ENCODE measurements at places on chromosomes 6 and 20. TPM values are rescaled to one million over a fixed set of nuclear protein-coding genes. Genes with fewer than 3 reads are reported as not detected.

The RAMACL gene
- 0.35 TPM for polyA plus RNA-seq

- H3K4me3 ChIP-seq, result no peak overlapping the region
- no peaks in the 10 kb centered on the region for H3K4me1 ChIP-seq
- no peaks in the 10 kb centered on the region for H3K36me3 ChIP-seq
- DNase-seq, result peak; percentile 51
- H3K27ac ChIP-seq, result no peak overlapping the region
These were observed 12.4 kb upstream of the CSNK2A1 start for GRCh38 chr20:555976-556385.

- no peaks in the 10 kb centered on the region for H3K36me3 ChIP-seq
- DNase-seq, result no peak
- H3K4me3 ChIP-seq, result no peak overlapping the region
- H3K27ac ChIP-seq, result no peak overlapping the region
- H3K4me1 ChIP-seq, result no peaks in the 10 kb centered on the region
- H3K27me3 ChIP-seq, result no peaks in the 10 kb centered on the region
These were observed 29.8 kb downstream of the SLC13A3 start for GRCh38 chr20:46621492-46621891.

The C6orf52 gene
- 0.71 TPM for polyA plus RNA-seq

GRCh38 chr6:3867641-3868502, 18.7 kb downstream of the FAM50B start:
- H3K27ac ChIP-seq, result no peak overlapping the region
- peaks cover 23% of the 10 kb centered on the region for H3K4me1 ChIP-seq
- no peaks in the 10 kb centered on the region for H3K36me3 ChIP-seq
- peak; percentile 2 for DNase-seq
- H3K4me3 ChIP-seq, result no peak overlapping the region

The OVOL2 gene
- 0.13 TPM for polyA plus RNA-seq

GRCh38 chr6:26032340-26033084, 54.7 kb upstream of the HFE start:
- peak; percentile 63 for DNase-seq
- H3K4me3 ChIP-seq, result peak overlapping the region; percentile 79
- H3K4me1 ChIP-seq, result peaks cover 9% of the 10 kb centered on the region
- peak overlapping the region; percentile 89 for H3K27ac ChIP-seq
- no peaks in the 10 kb centered on the region for H3K36me3 ChIP-seq

DNA sequence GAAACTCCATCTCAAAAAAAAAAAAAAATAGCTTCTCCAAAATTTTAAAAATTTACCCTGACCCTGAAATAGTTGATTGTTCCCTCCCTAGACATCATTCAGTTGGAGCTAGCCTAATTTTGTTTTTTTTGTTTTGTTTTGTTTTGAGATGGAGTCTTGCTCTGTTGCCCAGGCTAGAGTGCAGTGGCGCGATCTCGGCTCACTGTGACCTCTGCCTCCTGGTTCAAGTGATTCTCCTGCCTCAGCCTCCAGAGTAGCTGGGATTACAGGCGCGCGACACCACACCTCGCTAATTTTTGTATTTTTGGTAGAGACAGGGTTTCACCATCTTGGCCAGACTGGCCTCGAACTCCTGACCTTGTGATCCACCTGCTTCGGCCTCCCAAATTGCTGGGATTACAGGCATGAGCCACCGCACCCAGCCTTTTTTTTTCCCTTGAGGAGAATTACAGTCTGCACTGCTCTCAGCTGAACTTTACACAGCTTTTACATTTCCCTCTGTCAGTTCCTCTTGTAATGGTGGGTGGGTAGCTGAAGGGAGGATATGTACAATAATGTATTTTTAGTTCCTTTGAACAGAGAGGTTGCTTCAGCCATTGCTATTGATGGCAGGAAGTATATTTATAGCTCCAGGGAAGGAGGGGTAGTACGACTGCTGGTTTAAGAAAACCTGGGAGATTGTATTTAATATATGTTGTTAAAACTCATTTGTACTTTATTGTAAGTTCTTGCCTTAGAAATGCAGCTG, 27.7 kb downstream of the PTPRA start:
- no peak overlapping the region for H3K4me3 ChIP-seq
- H3K27me3 ChIP-seq, result no peaks in the 10 kb centered on the region
- DNase-seq, result no peak
- H3K4me1 ChIP-seq, result no peaks in the 10 kb centered on the region
- H3K27ac ChIP-seq, result no peak overlapping the region
- H3K36me3 ChIP-seq, result no peaks in the 10 kb centered on the region

DNA sequence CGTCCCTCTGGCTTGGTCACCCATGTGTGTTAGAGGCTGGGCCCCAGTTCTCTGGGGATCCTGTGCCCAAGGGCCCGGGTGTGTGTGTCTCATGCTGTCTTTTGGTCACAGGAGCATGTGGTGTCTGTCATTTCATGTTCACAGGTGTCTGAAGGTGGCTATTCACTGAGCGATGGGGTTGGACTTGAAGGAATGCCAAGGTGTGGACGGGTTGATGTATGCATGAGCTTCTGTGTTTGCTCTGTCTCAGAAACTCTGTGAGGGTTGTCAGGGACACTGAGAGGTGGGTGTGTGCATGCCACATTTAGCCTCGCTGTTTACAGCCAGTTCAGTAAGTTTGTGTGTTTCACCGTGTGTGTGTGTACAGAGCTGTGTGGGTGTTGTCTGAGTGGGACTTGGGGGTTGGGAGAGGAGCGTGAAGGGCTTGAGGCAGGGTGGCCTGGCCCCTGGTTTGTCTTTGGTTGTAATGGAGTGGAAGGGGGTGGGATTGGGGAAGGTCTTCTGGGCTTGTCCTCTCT, 1.2 kb downstream of the DDR1 start:
- peak overlapping the region; percentile 14 for H3K27ac ChIP-seq
- no peaks in the 10 kb centered on the region for H3K27me3 ChIP-seq
- no peaks in the 10 kb centered on the region for H3K36me3 ChIP-seq
- H3K4me1 ChIP-seq, result peaks cover 15% of the 10 kb centered on the region

The CST4 gene
- not detected for polyA plus RNA-seq

GRCh38 chr6:151131324-151132007, 108.3 kb upstream of the AKAP12 start:
- no peaks in the 10 kb centered on the region for H3K27me3 ChIP-seq
- no peak overlapping the region for H3K27ac ChIP-seq
- H3K36me3 ChIP-seq, result no peaks in the 10 kb centered on the region
- H3K4me1 ChIP-seq, result no peaks in the 10 kb centered on the region
- no peak overlapping the region for H3K4me3 ChIP-seq

DNA sequence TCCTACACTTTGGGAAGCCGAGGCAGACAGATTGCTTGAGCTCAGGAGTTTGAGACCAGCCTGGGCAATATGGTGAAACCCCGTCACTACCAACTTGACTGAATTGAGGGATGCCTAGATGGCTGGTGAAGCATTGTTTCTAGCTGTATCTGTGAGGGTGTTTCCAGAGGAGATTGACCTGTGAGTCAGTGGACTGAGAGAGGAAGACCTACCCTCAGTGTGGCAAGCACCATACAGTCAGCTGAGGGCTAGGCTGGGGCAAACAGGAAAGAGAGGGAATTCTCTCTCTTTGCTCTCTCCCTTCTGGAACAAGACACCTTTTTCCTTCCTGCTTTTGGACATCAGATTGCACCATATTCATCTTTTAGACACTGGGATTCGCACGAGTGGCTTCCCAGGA, 3.7 kb upstream of the ZUP1 start:
- H3K4me1 ChIP-seq, result peaks cover 3% of the 10 kb centered on the region
- DNase-seq, result no peak
- H3K4me3 ChIP-seq, result no peak overlapping the region
- H3K36me3 ChIP-seq, result no peaks in the 10 kb centered on the region
- no peak overlapping the region for H3K27ac ChIP-seq
- H3K27me3 ChIP-seq, result no peaks in the 10 kb centered on the region

DNA sequence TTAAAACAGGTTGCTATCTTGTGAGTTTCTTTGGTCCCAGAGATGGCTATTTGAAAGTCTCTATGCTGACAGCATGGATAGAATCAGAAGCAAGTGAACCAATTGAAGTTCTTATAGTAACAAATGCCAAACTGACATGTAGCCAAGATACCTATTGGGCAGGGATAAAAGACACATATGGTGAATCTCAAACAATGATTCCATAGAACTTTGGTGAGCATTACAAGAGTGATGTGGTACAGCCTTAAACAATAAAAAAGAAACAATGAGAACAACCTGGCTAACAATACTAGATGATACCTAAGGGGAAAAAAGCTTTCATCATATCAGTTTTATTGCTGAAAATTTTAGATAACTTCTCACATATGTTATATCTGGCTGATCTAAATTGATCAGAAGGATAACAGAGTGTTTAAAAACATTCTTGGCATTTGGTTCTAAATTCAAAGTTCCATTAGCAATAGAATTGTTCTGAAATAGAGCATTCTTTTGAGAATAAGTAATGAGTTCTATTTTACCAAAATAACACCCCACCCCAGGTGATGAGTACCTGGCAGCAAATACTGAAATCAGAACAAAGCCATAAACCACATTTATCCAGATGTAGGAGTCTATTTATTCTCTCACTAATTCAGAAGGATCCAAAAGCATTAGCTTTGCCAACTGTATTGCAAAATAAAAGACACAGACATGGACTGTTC, 5.8 kb upstream of the HMGCLL1 start:
- DNase-seq, result no peak
- no peak overlapping the region for H3K4me3 ChIP-seq
- H3K27ac ChIP-seq, result no peak overlapping the region
- no peaks in the 10 kb centered on the region for H3K4me1 ChIP-seq
- H3K27me3 ChIP-seq, result no peaks in the 10 kb centered on the region

The TFAP2D gene
- not detected for polyA plus RNA-seq

GRCh38 chr20:33567949-33568348, 78.1 kb downstream of the CBFA2T2 start:
- H3K4me3 ChIP-seq, result no peak overlapping the region
- peaks cover 4% of the 10 kb centered on the region for H3K4me1 ChIP-seq
- H3K27me3 ChIP-seq, result no peaks in the 10 kb centered on the region
- H3K27ac ChIP-seq, result no peak overlapping the region
- DNase-seq, result no peak

DNA sequence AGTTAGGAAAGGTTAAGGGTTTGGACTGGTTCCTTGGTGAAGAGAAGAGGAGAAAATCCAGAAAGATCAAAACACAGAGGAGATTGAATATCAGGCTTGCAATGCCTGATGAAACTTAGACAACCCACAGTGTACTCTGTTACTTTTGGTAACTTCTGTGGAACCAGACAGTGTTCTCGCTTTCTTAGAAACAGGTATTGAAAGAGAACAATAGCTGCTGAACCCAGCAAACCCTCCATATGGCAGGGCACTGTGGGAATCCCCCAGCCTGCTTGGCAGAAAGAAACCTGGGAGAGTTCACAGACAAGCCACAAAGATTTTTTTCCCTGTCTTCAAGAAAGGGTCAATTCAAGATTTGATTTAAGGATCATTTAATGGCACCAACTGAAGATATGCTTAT, 342.8 kb downstream of the FOXA2 start:
- no peaks in the 10 kb centered on the region for H3K36me3 ChIP-seq
- no peaks in the 10 kb centered on the region for H3K4me1 ChIP-seq
- H3K4me3 ChIP-seq, result no peak overlapping the region
- DNase-seq, result no peak
- H3K27ac ChIP-seq, result no peak overlapping the region
- no peaks in the 10 kb centered on the region for H3K27me3 ChIP-seq

The GSTA2 gene
- polyA plus RNA-seq, result 110 TPM

DNA sequence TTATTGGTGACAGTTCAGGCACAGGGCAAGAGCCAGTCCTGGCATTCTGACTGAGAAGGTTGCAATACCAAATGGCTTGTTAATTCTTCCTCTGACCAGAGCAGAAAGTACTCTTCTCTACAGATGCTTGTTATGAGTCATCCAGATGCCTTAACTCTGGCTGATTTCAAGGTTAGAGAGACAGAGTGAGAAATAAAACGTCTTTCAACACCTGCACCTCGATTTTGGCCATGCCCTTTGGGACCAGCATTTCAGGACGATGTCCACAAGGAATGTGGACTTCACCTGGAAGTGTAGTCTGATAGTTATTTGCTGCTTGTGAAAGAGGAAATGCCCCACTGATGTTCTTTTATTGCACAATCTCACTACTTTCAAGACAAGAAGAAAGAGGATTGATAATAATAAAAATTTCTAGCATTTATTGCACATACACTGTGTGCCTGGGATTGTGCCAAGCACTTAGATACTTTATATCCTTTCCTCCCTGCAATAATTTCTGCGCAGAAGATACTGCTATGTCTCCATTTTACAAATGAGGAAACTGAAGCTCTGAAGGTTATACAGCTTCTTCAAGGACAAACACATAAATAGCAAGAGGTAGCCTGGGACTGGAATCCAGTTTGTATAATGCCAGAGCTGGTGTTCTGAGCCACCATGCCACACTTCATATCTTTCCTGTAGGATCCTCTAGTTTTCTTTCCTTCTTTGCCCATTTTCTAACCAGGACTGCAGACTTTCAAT, 33.5 kb upstream of the MCM3 start:
- no peaks in the 10 kb centered on the region for H3K4me1 ChIP-seq
- no peak overlapping the region for H3K27ac ChIP-seq
- no peak for DNase-seq
- H3K27me3 ChIP-seq, result no peaks in the 10 kb centered on the region
- H3K4me3 ChIP-seq, result no peak overlapping the region

DNA sequence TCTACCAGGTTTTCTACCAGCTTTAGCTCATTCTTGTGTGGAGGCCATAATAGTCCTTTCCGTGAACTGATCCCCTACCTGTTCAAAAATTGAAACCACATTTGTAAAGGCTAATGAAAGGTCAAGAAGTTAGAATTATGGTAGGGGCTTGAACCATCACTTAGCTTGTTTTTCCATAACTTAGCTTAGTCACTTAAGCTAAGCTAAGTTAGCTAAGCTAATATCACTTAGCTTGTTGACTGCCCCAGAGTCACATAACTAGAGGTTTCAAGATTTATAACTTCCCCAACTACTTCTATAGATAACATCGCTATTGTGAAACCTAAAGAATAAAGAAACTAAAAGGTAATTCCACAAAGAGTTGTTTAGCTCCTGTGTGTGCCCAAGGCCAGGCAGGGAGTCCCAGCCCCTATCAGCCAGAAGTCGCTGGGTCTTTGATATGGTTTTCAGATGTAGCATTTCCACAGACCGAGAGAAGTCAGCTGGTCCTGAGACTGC, 131.8 kb downstream of the VEGFA start:
- no peak overlapping the region for H3K4me3 ChIP-seq
- no peak for DNase-seq
- H3K27me3 ChIP-seq, result no peaks in the 10 kb centered on the region

- no peak overlapping the region for H3K4me3 ChIP-seq
- H3K4me1 ChIP-seq, result no peaks in the 10 kb centered on the region
- no peak overlapping the region for H3K27ac ChIP-seq
- no peaks in the 10 kb centered on the region for H3K36me3 ChIP-seq
- DNase-seq, result no peak
These were observed 17.4 kb downstream of the RCAN2 start for GRCh38 chr6:46473881-46474280.

The TENT5A gene
- 9.6 TPM for polyA plus RNA-seq

- H3K4me3 ChIP-seq, result no peak overlapping the region
- H3K27ac ChIP-seq, result no peak overlapping the region
- no peaks in the 10 kb centered on the region for H3K4me1 ChIP-seq
- no peaks in the 10 kb centered on the region for H3K27me3 ChIP-seq
- H3K36me3 ChIP-seq, result no peaks in the 10 kb centered on the region
These were observed 164.8 kb downstream of the FAXC start for GRCh38 chr6:99184696-99185095.

Data from liver (tissue), 10 donors.